ENCODE measurements at places on chromosomes 5 and 9.

DNA sequence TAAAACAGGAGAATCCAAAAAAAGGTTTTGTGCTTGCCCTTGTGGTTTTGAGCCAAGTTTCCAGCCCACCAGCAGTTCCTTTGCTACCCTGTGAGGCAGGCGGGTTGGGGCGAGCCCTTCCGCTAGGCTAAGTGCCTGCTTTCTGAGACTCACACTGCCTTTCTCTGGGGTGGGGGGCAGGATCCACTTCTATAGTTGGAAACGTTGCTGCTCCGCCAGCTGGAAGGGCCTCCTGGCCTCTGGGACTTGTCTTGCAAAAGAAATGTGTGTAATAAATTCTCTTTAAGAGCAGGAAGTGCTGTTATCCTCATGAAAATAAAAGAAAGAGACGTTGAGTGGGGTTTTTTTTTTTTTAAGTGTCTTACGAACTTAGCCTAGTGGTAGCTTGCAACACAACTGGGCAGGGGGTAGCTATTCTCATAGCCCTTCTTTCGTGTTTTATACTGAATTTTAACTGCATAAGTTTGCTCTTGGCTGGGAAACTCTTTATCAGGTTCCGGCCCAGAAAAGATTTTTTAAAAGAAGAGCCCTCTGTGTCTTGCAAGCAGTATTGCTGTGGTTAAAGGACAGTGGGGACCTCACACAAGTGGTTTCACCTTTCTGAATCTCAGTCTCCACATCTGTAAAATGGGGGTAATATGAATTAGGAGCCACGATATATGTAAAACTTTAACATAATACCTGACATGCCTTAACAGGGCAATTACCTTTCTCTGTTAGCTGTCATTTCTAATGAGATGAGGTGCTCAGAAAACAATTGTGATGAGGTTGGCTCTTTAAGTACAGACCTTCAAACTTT, 19.8 kb downstream of the JADE2 start:
- no peak for DNase-seq

- DNase-seq = no peak
These were observed 4.1 kb upstream of the IARS1 start for GRCh38 chr9:92297611-92298010.

DNA sequence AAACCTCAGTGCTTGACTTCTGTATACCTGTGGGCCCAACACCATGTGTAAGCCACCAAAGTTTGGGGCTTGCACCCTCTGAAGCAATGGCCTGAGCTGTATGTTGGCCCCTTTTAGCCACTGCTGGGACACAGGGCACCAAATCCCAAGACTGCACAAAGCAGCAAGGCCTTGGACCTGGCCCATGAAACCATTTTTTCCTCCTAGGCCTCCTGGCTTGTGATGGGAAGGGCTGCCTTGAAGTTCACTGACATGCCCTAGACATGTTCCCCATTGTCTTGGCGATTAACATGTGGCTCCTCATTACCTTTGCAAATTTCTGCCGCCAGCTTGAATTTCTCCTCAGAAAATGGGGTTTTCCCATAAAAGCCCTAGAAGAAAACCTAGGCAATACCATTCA, 345.5 kb downstream of the MLLT3 start:
- DNase-seq = no peak

GRCh38 chr5:123951582-123951977, 439.6 kb downstream of the CSNK1G3 start:
- DNase-seq = no peak

- DNase-seq = no peak
These were observed 3.4 kb upstream of the CCDC187 start for GRCh38 chr9:136307215-136307750.

DNA sequence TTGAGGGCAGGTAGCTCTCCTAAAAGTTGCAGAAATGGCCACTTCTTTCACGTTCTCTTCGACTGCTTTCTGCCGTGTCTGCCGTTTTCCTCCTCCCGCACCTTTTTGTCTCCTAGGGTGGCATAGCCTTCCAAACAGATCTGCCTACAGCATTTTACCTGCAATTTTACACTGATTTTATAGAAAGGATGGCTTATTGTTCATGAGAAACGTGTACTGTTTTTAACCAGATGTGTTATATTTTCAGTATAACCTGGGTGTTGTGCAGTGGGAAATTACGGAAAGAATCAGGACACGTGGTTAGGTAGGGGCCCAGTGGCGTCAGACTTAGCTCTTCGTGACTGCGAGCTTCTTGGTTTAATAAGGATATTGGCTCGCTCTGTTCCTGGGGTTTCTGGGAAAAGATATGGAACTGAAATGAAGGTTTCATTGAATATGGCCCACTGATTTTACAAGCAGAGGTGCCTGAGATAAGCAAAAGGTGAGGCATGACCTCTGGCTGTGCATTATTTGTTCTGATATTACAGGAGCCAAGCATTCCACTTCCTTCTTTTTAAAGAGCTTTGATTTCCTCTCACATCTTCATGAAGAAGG, 43.7 kb upstream of the PRSS3 start:
- DNase-seq = no peak

- DNase-seq = no peak
These were observed 497 bp downstream of the NSA2 start for GRCh38 chr5:74767579-74767913.

DNA sequence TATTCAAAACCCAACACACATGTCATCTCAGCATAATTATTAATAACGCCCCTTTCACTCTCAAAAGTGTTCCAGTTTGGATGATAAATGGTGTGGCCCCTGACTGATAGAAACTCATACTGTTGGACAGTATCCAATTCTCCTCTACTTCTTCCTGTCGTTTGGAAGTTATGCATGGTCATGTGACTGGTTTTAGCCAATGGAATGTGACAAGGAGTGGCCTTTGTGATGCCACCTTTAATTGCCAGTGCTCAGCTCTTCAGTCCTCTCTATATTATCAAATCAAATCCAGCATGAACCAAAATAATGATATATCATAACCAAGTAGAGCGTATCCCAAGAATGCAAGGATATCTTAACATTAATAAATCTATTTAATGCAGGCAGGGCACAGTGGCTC, 117.8 kb upstream of the SPIN1 start:
- no peak for DNase-seq

DNA sequence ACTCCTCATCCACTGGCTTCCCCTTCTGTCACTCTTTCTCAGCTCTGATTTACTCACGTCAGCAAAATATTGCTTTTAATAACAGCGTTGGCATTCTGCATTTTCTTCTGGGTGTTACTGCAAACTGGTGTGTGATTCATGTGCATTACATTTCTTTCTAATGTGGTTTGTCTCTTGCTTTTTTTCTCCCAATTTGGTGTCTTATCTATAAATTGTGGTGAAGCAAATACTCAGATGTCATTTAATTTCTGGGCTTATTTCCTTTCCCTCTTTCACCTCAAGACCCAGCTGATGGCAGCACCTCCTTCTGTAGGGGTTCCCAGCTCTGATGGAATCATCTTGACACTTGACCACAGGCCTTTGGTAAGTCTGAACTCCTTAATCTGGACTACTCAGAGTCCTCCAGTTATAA, 180.7 kb upstream of the ZNF618 start:
- DNase-seq = no peak

GRCh38 chr5:139422307-139422893, 16.9 kb downstream of the DNAJC18 start:
- DNase-seq = peak; percentile 49

DNA sequence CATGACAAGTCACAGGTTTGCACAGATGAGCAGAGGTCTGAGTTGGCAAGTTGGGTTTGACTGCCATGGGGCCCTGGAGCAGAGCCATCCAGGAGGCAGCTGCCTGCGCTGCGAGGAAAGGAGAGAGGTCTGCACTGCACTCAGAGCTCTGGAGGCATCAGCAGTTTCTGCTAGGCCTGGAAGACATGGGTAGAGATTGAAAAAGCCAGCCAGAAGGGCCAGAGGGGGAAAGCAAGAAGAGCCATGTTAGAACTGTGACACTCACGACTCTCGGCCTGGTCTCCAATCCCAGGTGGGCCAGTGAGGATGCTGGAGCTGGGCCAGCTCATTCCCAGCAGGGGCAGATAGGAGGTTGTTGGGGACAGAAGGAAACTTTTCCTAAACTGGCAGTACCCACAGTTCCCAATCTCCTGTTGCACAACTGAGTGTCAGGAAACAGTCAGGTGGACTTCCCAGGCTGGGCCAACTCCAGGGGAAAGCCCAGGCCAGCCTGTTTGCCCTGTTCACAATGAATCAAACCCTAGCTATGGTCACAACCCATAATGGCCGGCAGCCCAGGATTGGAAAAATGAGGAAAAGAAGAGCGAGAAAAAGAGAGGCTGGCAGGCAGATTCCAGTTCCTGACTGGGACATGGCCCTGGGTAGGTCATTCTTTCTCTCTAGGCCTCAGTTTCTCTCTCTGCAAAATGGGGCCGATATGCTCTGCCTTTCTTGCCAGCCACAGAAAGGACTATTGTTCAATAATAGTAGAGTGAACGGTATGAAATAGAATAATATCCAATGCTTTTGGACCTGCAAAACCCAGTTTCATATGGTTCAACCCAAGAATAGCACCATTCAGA, 7.8 kb upstream of the ORM1 start:
- no peak for DNase-seq

GRCh38 chr5:56212130-56212879, 20.8 kb downstream of the ANKRD55 start:
- no peak for DNase-seq

DNA sequence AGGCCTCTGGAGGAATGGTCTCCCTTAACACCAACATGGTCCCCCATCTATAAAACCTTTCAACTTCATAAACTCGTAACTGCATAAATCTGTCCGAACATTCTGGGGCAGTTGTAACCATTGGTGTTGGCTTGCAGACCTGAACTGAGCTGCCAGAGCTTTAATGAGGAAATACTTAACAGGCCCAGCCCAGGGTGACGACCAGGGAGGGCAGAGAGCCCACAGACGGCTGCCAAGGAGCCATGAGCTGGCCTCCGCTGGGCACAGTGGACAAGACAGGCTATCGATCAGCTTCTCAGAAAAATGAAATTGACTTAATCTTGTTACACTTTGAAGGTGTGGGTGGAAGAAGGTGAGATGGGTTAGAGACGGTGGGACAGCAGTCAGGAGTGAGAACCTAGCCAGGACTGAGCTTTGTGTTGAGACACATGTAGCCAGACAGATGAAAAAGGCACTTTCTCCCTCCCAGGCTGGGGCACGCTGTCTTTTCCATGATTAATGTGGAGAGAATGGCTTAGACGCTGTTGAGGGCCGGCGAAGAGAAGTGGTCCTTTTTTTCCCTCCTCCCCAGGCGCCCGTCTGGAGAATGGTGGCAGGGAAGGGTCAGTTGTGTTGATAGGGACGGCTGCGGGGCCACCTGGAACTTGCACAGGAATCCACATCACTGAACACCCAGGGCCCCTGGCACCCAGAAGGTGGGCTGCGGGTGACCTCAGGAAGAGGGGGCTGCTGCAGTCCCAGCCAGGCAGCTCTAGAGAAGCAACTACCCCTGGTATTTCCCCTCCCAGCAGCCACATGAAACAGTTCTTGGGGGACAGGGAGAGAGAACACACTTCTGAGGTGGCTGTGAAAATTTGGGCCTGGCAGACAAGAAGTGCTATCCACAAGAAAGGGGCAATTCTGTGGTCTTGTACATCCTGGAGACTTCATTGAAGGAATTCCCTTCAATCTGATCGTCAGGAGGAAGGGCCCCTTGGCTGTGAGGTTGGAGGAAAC, 27.3 kb upstream of the TCOF1 start:
- no peak for DNase-seq

DNA sequence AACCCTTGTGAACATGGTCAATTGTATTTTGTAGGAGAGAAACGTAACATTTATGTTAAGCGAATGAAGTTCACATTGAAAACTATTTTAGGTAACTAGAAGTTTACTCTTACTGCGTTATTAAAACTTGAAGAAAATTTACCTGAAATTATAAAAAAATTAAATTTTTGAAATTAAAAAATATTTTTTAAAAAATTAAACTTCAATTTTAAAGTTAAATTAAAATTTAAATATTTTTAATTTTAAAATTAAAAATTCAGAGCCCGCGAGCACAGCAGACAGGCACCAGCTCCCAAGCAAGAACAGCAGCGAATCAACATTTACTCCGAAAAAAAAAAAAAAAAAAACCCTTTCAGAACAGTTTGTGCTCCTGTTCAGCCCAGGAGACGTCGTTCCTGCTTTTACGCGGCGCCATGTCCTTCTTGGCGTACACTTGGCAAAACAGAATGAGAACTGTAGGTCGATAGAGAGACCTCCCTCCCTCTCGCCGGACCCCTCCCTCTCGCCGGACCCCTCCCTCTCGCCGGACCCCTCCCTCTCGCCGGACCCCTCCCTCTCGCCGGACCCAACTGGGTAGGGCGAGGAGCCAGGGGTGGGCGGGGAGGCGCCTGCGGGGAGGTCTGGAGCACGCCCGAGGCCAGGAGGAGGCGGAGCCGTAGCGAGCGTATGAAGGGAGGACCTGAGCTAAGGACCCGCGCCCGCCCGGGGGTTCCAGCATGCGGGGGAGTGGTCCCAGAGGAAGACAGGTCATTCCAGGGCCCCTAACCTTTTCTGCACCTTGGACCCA, 235.8 kb downstream of the ROR2 start:
- peak; percentile 48 for DNase-seq

DNA sequence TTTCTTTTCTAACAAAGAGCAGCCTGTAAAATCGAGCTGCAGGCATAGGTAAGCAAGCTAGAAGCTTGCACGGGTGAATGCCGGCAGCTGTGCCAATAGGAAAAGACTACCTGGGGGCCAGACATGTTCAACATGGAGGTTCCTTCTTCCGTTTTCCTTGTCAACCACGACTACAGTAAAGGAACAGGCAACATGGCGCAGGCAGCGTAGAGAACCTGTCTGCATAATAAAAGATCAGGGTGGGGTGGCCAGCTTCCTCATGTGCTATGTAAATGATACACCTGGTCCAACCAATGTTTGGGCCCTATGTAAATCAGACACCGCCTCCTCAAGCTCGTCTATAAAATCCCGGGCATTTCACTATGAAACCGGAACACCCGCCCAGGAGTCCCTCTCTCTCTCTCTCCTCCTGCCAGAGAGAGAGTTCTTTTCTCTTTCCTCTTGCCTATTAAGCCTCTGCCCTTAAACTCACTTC, 103.8 kb upstream of the LIFR start:
- peak; percentile 97 for DNase-seq

DNA sequence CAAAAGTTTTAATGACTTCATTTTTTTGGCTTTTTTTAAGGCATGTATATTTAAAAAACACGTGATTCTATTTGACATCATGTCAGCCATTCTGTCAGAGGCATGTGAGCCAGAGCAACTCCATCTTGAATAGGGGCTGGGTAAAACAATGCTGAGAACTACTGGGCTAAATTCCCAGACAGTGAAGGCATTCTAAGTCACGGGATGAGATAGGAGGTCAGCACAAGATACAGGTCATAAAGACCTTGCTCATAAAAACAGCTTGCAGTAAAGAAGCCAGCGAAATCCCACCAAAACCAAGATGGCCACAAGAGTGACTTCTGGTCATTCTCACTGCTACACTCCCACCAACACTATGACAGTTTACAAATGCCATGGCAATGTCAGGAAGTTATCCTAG, 1000.6 kb upstream of the DMAC1 start:
- DNase-seq = no peak

- DNase-seq = no peak
These were observed 137.3 kb upstream of the KLF9 start for GRCh38 chr9:70551801-70552200.
